Vagina (tissue), 2 donors: ENCODE measurements at places on chromosomes 4 and X. TPM values are rescaled to one million over a fixed set of nuclear protein-coding genes. Genes with fewer than 3 reads are reported as not detected.
A peak's percentile ranks its signal among the peaks of the same experiment; 100 is the strongest.

GRCh38 chr4:156998500-156999174 is 27.0 kb upstream of the PDGFC start:
- H3K27me3 ChIP-seq, result no peaks in the 10 kb centered on the region
- H3K36me3 ChIP-seq, result no peaks in the 10 kb centered on the region
- H3K4me1 ChIP-seq, result peaks cover 5% of the 10 kb centered on the region
- H3K27ac ChIP-seq, result no peak overlapping the region
- DNase-seq, result no peak

- H3K27ac ChIP-seq, result peak overlapping the region; percentile 37
- no peaks in the 10 kb centered on the region for H3K36me3 ChIP-seq
- no peak for DNase-seq
- no peaks in the 10 kb centered on the region for H3K4me1 ChIP-seq
- no peaks in the 10 kb centered on the region for H3K27me3 ChIP-seq
Observed at GRCh38 chrX:14872355-14872754, 514 bp downstream of the FANCB start.

GRCh38 chr4:139628184-139629012 is 37.2 kb upstream of the MGST2 start:
- H3K27me3 ChIP-seq, result no peaks in the 10 kb centered on the region
- no peak overlapping the region for H3K4me3 ChIP-seq
- no peak for DNase-seq
- no peaks in the 10 kb centered on the region for H3K36me3 ChIP-seq

DNA sequence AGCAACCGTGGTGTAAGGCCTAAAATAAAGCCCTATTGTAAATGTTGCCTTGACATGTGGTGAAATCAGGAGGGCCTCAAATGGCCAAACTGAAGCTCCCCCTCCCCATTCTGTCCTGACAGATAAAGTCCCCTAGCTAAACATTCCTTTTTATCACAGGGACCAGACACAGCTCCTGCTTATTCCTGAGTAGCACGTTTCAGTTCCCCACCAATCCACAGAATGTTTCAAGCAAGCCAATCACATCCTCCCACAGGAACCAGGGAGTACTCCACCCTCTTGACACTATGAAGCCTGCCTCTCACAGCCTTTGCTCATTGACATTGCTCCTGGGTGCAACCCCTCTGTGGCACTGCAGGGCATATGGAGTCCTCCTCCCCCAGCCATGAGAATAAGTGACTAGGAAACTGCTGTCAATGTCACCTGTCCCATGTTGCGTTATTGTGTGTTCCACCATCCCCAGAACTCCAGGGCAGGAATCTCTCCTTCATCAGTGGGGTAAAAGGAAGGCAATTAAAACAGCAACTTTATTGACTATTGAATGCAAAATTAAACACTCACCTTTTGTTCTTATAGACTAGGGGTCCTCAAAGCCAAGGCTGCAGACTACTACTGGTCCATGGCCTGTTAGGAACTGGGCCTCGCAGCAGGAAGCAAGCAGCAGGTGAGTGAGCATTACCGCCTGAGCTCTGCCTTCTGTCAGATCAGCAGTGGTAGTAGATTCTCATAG is 128.1 kb downstream of the COL25A1 start:
- no peaks in the 10 kb centered on the region for H3K4me1 ChIP-seq
- no peak for DNase-seq
- no peak overlapping the region for H3K4me3 ChIP-seq
- H3K36me3 ChIP-seq, result no peaks in the 10 kb centered on the region
- no peaks in the 10 kb centered on the region for H3K27me3 ChIP-seq
- H3K27ac ChIP-seq, result no peak overlapping the region

DNA sequence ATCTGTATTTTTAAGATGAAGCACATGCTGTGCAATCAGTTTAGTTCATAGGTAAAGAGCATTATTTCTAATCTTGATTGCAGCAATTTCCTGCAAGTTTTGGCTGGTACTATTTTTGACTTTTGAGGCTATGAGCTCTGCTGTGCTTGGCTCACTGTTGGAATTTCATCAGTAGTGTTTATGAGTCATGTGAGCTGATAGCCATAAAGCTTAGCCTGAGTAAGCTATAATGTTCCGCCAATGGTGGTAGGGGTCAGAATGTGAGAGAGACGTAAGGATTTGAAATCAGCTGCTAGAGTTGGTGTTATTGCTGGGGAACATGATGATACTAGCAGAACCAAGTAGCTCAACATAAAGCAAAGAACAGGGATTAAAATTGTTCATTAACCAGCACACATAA is 590.9 kb upstream of the GNPDA2 start:
- H3K4me1 ChIP-seq, result no peaks in the 10 kb centered on the region
- no peak overlapping the region for H3K4me3 ChIP-seq
- DNase-seq, result no peak
- no peak overlapping the region for H3K27ac ChIP-seq
- H3K36me3 ChIP-seq, result no peaks in the 10 kb centered on the region

- H3K4me3 ChIP-seq, result no peak overlapping the region
- DNase-seq, result no peak
- H3K36me3 ChIP-seq, result no peaks in the 10 kb centered on the region
- no peak overlapping the region for H3K27ac ChIP-seq
- no peaks in the 10 kb centered on the region for H3K27me3 ChIP-seq
Observed at GRCh38 chrX:75483933-75484332, 38.9 kb downstream of the ZDHHC15 start.

DNA sequence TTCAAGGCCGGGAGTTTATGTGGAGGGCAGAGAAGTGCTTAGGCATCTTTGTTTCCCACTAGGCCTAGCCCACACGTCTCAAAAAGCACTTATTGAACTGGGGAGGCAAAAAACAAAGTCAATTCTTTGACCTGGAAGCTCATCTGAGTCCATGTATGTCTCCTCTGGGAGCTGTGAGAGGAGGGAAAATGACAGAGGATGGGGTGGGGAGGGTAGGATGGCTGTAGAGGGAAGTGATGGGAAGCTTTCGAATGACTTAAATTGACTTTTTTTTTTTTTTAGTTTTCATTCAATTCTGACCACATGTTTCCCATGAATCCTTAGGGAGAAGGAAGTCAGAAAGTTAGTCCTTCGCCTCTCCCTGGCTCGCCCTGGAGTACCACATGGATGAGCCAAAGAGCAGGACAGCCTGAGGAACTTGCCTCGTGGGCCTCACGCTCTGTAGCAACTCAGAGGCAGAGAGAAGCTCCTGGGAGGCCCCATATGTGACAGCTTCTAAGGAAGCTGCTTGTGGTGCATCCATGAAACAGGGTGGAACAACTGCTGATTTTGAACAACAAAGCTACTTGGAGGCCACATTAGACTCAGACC is 45.0 kb downstream of the NHSL2 start:
- H3K36me3 ChIP-seq, result no peaks in the 10 kb centered on the region
- H3K4me1 ChIP-seq, result no peaks in the 10 kb centered on the region

GRCh38 chr4:182918044-182918607 is 940 bp upstream of the DCTD start:
- H3K27ac ChIP-seq, result peak overlapping the region; percentile 95
- H3K36me3 ChIP-seq, result peaks cover 20% of the 10 kb centered on the region
- H3K4me1 ChIP-seq, result peaks cover 15% of the 10 kb centered on the region
- H3K4me3 ChIP-seq, result peak overlapping the region; percentile 79

DNA sequence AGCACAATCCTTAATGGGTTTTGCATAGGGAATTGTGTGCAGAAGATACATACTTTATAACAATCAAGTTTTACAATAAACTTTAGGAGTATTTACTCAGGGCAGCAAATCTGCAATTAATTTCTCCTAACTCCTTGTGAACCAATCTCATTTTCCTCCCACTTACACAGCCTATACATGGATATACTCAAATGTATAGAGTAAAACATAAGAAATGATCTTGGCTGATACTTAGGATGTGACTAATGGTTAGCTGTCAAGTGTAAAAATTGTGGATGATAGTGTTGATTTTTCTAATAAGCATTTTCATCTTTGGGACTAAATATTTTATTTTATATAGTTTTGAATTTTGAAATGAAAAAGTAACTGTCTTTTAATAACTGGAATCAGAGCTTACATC is 759.6 kb downstream of the GRID2 start:
- DNase-seq, result no peak
- H3K4me1 ChIP-seq, result no peaks in the 10 kb centered on the region
- H3K27me3 ChIP-seq, result no peaks in the 10 kb centered on the region
- no peak overlapping the region for H3K27ac ChIP-seq

DNA sequence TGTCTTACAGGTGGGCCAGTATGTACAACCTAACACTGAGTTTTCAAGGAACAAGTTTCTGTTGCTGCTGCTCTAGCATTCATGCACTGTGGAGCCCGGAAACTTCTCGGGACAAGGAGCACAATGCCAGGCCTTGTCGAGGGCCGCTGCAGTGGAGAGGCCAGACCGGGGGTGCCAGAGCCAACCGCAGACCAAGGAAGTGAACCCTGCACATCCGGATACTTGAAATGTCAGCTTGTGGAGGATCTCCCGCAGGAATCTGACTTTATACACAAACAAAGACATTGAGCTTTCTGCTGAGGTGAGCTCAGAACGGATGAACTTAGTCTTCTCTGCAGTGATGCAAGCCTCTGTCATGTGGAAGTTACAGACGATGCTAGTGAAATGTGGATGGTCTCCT is 99.5 kb downstream of the ZNF827 start:
- H3K27ac ChIP-seq, result no peak overlapping the region
- no peaks in the 10 kb centered on the region for H3K27me3 ChIP-seq
- no peaks in the 10 kb centered on the region for H3K36me3 ChIP-seq
- no peak for DNase-seq
- no peaks in the 10 kb centered on the region for H3K4me1 ChIP-seq

DNA sequence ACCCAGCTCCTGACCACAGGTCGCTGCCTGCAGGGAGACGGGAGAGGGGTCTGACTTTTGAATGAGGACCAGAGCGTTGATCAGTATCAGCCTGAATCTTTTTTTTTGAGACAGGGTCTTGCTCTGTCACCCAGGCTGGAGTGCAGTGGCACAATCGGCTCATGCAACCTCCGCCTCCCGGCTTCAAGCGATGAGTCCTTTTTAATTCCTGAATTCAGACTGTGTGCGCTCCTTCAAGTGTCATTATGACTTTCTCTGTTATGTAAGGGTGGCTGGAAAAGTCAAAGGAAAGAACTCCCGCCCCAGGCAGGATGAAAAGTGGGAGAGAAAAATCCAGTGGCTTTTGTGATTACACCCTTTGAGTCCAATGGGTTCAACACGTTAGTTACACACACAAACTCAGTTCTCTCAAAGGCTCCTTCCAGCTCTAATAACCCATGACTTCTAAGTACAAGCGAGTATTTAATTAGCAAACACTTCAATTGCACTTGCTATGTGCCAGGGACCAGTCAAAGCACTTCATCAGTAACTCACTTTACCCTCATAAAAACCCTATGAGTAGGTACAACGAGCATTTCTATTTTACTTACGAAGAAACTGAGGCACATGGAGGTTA is 44.4 kb downstream of the PDHA1 start:
- H3K4me1 ChIP-seq, result no peaks in the 10 kb centered on the region
- no peaks in the 10 kb centered on the region for H3K36me3 ChIP-seq
- H3K27me3 ChIP-seq, result no peaks in the 10 kb centered on the region
- H3K4me3 ChIP-seq, result no peak overlapping the region
- no peak overlapping the region for H3K27ac ChIP-seq

- DNase-seq, result no peak
- H3K36me3 ChIP-seq, result no peaks in the 10 kb centered on the region
- no peaks in the 10 kb centered on the region for H3K27me3 ChIP-seq
- no peak overlapping the region for H3K4me3 ChIP-seq
- no peaks in the 10 kb centered on the region for H3K4me1 ChIP-seq
Observed at GRCh38 chr4:110055158-110055768, 142.6 kb downstream of the EGF start.

- DNase-seq, result no peak
- H3K27ac ChIP-seq, result no peak overlapping the region
- no peaks in the 10 kb centered on the region for H3K27me3 ChIP-seq
- H3K36me3 ChIP-seq, result no peaks in the 10 kb centered on the region
- H3K4me1 ChIP-seq, result no peaks in the 10 kb centered on the region
Observed at GRCh38 chrX:152220606-152221005, 82.2 kb upstream of the MAGEA10 start.

DNA sequence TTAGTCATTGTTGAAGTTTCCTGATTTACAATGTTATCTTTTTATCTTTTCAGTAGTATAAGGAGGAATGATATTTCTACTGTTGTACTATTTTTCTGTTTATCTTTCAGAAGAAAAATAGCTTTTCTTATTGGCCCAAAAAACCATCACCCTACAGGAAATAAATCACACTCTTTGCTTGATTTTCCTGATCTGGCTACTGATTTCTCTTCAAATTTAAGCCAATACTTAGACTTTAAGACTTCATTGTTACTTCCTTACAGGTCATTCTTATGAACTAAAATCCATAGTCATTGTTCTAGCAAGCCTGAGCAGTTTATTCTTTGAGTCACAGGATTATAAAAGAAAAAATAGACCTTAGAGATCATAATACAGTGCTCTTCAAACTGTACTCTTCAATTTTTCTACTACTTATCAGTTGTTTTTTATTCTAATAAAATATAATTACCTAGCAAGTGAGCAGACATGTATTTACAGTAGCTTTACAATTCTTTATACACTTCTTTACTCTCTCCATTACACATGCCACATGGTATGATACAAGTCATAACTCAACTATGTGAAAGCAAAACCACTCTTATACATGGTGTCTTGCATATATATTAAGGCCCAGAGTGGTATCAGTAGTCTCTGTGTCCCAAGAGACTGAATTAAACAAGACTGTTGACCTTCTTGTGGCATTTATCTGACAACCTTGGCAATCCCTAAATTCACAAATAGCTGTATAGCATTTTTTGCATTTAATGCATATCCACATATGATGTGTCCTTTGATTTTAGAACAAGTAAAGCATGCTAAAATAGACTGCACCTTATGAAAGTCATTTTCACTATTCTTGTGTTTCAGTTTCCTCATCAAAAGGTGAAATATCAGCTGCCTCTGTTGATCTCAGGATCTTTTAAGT is 47.9 kb downstream of the TET2 start:
- H3K4me3 ChIP-seq, result no peak overlapping the region
- H3K36me3 ChIP-seq, result no peaks in the 10 kb centered on the region
- H3K27me3 ChIP-seq, result no peaks in the 10 kb centered on the region
- H3K4me1 ChIP-seq, result peaks cover 55% of the 10 kb centered on the region
- H3K27ac ChIP-seq, result no peak overlapping the region

DNA sequence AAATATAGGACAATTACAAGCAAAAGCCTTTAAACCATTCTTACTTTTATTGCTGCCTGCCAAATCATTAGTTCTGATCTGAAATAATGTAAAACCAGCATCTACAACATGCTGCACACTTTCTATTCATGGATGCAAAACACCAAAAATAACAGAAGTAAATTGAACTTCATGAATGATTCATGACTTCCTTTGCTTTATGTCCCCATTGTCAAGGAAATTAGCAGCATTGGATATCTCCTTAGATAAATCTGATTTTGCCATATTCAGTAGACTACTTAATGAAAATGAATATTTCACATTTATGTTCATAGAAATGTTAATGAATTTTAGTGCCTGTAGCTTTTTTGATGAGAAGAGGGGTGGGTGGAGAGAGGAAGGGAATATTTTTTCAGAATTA is 132.6 kb downstream of the COMMD8 start:
- H3K27me3 ChIP-seq, result no peaks in the 10 kb centered on the region
- H3K4me3 ChIP-seq, result no peak overlapping the region
- H3K4me1 ChIP-seq, result no peaks in the 10 kb centered on the region
- H3K36me3 ChIP-seq, result no peaks in the 10 kb centered on the region

- H3K27ac ChIP-seq, result no peak overlapping the region
- no peak for DNase-seq
- no peaks in the 10 kb centered on the region for H3K4me1 ChIP-seq
- no peaks in the 10 kb centered on the region for H3K27me3 ChIP-seq
- no peaks in the 10 kb centered on the region for H3K36me3 ChIP-seq
Observed at GRCh38 chrX:44174061-44174460, 169.4 kb downstream of the EFHC2 start.

Gene TSR2
- total RNA-seq, result 14.7 TPM

Gene ZNF674
- 5.2 TPM for total RNA-seq

Gene TRAM1L1
- total RNA-seq, result 1.5 TPM

Gene DCAF8L1
- total RNA-seq, result not detected

Gene PPP4R3C
- not detected for total RNA-seq

Gene CT83
- not detected for total RNA-seq

Gene ITIH6
- not detected for total RNA-seq

Gene COQ2
- total RNA-seq, result 4.2 TPM

Gene GAGE12E
- total RNA-seq, result not detected

Gene POU3F4
- total RNA-seq, result not detected

Gene S100G
- not detected for total RNA-seq
